Foreskin melanocyte (primary cell): ENCODE measurements at places on chromosomes 4 and X.

GRCh38 chrX:109841257-109841656 is 108.2 kb upstream of the ACSL4 start:
- no peak for DNase-seq

- no peak for DNase-seq
These were observed 32.1 kb downstream of the F11 start for GRCh38 chr4:186298031-186298647.

GRCh38 chr4:182297659-182298058 is 54.5 kb downstream of the TENM3 start:
- no peak for DNase-seq

GRCh38 chr4:8345946-8346814 is 76.6 kb downstream of the HTRA3 start:
- no peak for DNase-seq

GRCh38 chrX:130055899-130056298 is 54.4 kb downstream of the ELF4 start:
- no peak for DNase-seq
